ENCODE measurements at places on chromosomes 6 and 20.
A peak's percentile ranks its signal among the peaks of the same experiment; 100 is the strongest.

GRCh38 chr6:82984720-82985119 is 80.9 kb downstream of the UBE3D start:
- no peak for DNase-seq

GRCh38 chr6:167833396-167833763 is 6.7 kb downstream of the AFDN start:
- DNase-seq = no peak

GRCh38 chr6:32163559-32164258 is 686 bp upstream of the EGFL8 start:
- no peak for DNase-seq

- DNase-seq = peak; percentile 82
Measured at GRCh38 chr6:166957087-166957804, 896 bp upstream of the RNASET2 start.

- DNase-seq = no peak
Measured at GRCh38 chr6:148461986-148462577, 119.4 kb downstream of the SASH1 start.

DNA sequence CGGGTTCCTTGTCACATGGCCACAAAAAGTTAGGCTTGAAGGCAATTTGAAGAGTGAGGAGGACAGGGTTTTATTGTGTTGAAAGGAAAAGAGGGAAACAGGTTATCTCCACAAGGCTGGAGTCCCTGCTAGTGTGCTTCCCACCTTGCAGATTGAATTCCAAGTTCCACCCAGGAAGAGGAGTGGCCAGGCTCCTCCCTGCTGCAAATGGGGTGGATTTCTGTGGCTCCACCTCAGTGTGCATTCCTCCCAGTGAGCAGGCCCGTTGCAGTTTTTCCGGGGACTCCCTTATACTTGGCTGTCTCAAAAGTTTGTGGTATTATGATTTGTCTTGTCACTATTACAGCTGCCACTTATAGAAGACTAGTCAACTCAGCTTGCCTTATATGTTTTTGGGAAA is 281.8 kb upstream of the PLCB4 start:
- DNase-seq = no peak

- DNase-seq = no peak
Measured at GRCh38 chr20:25195962-25196785, 662 bp downstream of the ENTPD6 start.

DNA sequence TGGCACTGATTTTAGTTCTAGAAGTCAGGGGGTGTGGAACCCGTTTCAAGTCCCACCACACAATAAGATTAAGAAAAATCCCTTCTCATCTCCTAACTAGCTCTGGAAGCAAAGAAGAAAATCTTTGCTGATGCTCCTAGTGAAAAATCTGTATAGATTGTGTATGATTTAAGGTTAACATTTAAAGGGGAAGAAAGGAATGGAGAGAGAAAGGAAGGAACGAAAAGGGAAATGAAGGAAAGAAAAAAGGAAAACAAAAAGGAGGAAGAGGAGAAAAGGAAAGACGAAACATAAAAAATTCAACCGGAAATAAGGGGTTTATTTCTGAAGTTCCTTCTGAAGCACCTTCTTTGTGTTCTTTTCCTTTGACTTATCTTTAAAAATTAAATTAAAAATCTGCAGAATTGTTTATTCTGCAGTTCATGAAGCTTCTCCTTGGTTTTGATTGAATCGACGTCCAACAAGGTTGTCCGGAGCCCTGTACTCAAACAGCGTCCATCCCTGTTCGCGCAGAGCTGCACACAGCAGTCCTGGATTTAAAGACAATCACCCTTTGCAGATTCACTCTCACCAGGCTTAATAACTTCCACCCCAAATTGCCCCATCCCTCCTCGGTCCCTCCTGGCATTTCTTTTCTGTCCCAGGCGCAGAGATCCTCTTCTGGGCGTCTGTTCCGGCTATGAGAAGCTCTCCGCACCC is 1.6 kb upstream of the TFAP2B start:
- no peak for DNase-seq

DNA sequence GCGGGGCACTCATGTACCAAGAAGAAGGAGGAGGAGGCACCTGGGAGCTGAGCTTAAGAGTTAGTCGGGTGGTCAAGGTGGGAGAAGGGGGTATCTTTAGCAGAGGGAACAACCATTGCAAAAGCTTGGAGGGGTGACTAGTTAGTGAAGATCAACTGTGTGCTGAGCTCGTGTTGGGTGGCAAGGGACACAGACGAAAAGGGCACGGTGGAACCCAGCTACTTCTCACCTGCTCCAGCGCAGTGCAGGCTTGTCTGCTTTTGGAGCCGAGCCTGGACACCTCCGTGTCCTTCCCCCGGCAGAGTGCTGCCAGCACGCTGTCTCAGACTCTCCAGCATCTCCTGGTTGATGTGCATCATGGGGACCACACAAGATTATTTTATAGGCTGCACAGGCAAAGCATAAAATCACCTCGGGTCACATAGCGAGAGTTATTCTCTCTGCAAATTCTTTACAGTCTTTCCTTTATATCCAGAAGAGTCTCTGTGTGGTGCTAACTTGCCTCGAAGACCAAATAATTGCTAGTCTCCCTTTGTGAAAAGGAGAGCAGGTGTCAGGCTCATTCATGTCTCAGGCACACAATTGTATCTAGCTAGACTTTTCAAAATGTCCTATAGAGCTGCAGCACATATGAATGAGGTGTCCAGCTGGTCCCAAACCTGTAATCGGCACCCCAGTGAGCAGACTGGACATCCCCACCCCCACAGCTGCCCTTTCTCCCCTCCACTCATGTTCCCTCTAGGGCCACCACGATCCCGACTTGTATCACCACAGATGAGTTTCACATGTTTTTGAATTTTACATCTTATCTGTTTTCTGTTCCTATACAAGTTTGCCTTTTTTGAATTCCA is 123.4 kb downstream of the CEBPB start:
- no peak for DNase-seq

GRCh38 chr6:110140650-110141049 is 38.8 kb downstream of the WASF1 start:
- DNase-seq = no peak

DNA sequence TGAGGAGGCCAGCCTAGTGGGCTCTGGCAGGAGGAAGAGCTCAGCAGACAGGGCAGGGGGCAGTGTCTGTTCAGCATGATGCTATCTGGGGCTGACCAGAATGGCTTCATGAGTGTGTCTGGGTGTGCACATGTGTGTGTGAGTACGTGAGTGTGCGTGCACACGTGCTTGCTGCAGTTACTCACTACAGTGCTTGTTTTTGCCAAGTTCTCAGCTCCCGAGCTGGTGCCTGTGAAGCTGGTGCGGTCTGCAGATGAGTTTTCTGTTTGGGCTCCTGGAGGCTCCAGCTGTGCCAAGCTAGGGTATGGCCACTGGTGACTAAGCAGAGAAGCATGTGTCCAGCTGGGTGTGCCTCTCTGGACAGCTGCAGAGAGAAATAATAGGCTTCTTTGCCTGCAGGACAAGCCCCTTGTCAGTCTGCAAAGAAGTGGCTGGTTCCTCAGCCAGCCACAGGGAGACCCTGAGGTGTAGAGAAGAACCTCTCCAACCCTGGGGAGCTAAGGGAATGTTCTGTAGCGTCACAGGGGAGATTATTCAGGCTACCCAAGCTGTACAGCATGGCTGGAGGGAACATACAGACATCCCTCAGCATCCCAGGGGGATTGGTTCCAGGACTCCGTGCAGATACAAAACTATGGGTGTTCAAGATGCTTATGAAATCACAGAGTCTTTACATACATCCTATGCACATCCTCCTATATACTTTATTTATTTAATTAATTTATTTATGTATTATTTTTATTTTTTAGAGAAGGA is 40.2 kb upstream of the FAM50B start:
- no peak for DNase-seq

DNA sequence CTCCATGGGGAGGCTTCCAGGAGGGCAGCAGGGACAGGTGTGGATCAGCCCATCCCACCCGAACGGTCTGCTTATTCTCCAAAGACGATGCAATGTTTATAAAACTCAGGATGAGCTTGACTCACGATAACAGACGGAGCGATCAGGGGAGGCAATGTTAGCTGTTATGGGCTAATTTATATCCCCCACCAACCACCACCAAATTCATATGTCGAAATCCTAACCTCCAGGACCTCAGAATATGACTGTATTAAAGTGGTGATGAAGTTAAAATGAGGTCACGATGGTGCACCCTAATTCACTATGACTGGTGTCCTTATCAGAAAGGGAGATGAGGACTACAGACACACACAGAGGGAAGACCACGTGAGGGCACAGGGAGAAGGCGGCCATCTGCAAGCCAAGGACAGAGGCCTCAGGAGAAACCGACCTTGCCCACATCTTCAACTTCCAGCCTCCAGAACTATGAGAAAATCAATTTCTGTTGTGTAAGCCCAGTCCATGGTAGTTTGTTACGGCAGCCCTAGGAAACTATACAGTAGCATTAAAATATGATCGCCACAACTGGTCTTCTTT is 7.0 kb downstream of the ADTRP start:
- no peak for DNase-seq

DNA sequence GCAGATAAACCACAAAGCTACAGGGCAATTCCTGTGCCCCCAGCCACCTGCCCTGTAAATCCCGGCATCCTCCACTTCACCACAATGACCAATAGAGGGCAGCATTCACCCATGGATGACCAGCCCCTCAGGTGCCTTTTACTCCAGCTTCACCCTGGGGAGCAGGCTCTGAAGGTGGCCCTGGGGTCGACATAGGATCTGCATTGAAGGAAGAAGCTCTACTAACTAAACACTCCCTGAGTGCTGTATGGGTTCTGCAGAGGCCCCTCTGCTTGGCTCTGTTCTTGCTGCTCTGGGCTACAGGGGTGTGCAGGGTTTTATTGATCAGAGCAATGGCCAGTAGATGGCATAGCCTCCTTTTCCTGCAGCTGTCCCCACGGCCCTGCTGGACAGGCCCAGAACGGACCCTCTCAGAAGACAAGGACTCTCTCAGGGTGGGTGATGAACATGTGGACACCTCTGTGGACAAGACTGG is 20.3 kb downstream of the CST4 start:
- no peak for DNase-seq

- DNase-seq = no peak
Measured at GRCh38 chr6:53998303-53998702, 112.9 kb upstream of the MLIP start.

GRCh38 chr20:6164421-6165341 is 41.9 kb upstream of the FERMT1 start:
- no peak for DNase-seq

DNA sequence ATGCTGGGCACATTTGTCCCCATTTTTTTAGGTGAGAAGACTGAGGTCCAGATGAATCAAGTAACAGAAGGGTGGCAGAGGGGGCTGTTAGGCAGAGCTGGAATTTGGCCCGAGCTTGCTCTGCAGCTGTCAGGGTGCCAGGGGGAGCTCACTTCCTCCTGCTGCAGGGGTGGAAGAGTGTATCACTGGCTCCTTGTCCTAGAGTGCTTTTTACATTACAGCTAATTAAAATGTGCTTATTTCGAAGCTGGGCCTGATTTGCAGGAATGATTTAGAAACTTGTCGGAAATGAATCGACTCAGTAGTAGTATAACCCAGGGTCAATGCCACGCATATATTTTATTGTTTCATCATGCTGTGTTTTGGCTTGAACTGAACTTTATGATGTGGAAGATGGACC is 11.1 kb downstream of the TOX2 start:
- DNase-seq = no peak

- DNase-seq = no peak
Measured at GRCh38 chr20:58155148-58155925, 73.1 kb downstream of the ANKRD60 start.

DNA sequence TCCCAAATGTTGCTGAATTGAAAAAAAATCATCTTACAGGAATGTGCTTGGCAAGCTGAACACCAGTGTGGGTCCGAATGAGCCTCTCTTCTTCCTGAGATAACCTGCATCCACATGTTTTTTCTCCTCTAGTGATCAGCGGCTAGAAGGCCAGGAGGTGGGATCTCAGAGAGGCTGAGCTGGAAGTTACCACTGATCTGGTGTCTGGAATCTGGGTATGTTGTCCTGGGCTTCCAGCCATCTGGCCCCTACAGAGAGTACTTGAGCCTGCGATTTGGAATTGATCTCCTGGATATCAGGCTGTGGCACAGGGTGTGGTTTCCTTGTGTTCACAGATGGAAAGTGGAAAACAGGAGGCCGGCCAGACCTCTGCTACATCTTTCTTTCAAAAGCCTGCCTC is 35.9 kb downstream of the SULF2 start:
- DNase-seq = no peak

DNA sequence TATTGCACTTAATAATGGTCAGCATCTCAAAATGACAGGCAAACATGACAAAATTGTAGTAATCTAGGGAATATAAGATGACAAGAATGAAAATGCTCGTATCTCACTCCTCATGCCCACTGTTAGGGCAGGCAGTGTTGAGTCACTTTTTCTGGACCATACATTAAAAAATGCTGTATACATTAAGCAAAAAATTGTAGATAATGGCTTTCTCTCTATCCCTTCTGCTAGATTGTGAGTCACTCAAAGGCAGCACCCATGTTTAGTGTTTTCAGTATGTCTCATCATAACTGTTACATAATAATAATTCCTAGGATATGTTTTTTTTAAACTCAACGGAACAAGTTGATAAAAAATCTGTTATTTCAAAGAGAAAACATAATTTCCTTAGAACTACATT is 199.3 kb downstream of the TENT5A start:
- no peak for DNase-seq

- DNase-seq = no peak
Measured at GRCh38 chr6:88367248-88367647, 201.1 kb upstream of the CNR1 start.

GRCh38 chr6:75142721-75143120 is 63.1 kb downstream of the COL12A1 start:
- no peak for DNase-seq

DNA sequence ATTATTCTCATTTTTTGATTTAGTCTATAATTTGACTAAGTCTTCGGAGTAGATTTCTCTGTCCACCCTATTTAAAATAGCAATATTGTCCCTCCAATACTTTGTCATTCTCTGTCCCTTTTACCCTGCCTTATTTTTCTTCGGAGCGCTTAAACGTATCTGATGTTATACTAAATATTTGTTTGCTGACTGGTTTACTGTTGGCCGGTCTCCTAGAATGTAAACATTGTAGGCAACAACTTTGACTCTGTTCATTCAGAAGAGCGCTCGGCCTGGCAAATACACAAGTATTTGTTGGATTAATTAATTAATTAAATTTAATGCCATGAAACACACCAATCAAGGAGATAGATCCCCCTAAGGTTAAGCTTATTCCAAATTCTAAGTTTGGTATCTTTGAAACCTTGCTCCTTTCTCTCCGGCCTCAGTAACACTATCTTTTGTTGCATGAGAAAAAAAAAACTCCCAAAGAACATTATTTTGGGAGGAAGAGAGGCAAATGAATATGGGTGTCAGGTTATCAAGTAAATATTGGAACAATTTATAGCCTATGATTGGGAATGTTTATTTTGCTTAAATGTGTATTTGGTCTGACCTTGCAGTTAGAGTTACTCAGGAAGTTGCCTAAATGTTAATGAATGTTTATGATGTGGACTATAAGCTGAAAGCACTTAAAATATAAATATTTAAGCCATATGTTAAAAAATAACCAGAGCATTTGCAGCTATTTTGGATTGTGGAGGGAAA is 231.1 kb downstream of the SOX4 start:
- DNase-seq = no peak
